Astrocyte (in vitro differentiated cells and primary cell): ENCODE measurements at places on chromosomes 4 and X. TPM values are rescaled to one million over a fixed set of nuclear protein-coding genes. Genes with fewer than 3 reads are reported as not detected.

Gene EREG
- 0.14 and 0.30 TPM in 2 replicates for total RNA-seq

Gene TIGD4
- total RNA-seq = 0.23 and 0.31 TPM in 2 replicates

DNA sequence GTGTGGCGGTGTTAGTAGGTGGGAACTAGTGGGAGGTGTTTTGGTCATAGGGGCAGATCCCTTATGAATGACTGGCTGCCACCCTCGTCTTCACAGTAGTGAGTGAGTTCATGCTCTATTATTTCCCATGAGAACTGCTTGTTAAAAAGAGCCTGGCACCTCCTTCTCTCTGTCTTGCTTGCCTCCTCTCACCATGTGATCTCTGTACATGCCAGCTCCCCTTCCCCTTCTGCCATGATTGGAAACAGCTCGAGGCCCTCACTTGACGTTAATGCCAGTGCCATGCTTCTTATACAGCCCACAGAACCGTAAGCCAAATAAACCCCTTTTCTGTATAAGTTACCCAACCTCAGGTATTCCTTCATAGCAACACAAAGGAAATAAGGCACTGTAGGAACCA is 21.7 kb downstream of the PNMA6F start:
- no peak for DNase-seq
- H3K4me1 ChIP-seq = no peaks in the 10 kb centered on the region
- no peak overlapping the region for H3K27ac ChIP-seq
- no peaks in the 10 kb centered on the region for H3K36me3 ChIP-seq

Gene NOX1
- not detected in 2 replicates for total RNA-seq

Gene FRAS1
- total RNA-seq = 20.5 and 24.6 TPM in 2 replicates

DNA sequence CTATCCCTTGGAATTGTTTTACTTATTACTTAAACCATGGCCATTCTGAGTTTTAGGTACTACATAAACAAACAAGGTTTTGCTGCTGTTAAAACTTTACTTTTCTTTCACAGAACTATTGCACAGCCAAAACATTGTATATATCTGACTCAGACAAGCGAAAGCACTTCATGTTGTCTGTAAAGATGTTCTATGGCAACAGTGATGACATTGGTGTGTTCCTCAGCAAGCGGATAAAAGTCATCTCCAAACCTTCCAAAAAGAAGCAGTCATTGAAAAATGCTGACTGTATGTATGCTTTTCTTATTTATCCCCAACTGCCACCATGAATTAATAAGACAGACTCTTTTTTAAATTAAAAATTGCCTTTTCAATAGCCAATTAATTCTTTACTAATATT is 69.8 kb downstream of the CCKAR start:
- no peaks in the 10 kb centered on the region for H3K27me3 ChIP-seq
- H3K4me1 ChIP-seq = peaks cover 8% of the 10 kb centered on the region
- peak overlapping the region; percentile 35 for H3K27ac ChIP-seq
- H3K36me3 ChIP-seq = peaks cover 14% of the 10 kb centered on the region

GRCh38 chr4:123198706-123199105 is 197.9 kb upstream of the SPRY1 start:
- no peaks in the 10 kb centered on the region for H3K4me1 ChIP-seq
- no peaks in the 10 kb centered on the region for H3K27me3 ChIP-seq
- H3K36me3 ChIP-seq = no peaks in the 10 kb centered on the region
- H3K27ac ChIP-seq = no peak overlapping the region

GRCh38 chr4:7419961-7420660 is 14.6 kb downstream of the PSAPL1 start:
- no peaks in the 10 kb centered on the region for H3K27me3 ChIP-seq
- H3K4me1 ChIP-seq = no peaks in the 10 kb centered on the region
- H3K27ac ChIP-seq = no peak overlapping the region
- H3K4me3 ChIP-seq = no peak overlapping the region
- no peaks in the 10 kb centered on the region for H3K36me3 ChIP-seq

Gene SLC4A4
- 3.0 and 3.7 TPM in 2 replicates for total RNA-seq

GRCh38 chrX:46575991-46576392 is 2.4 kb downstream of the CHST7 start:
- no peaks in the 10 kb centered on the region for H3K27me3 ChIP-seq
- peak overlapping the region; percentile 62 for H3K4me3 ChIP-seq
- DNase-seq = no peak
- no peaks in the 10 kb centered on the region for H3K36me3 ChIP-seq

Gene GIMD1
- not detected in 2 replicates for total RNA-seq

Gene MOB1B
- 36.0 and 40.6 TPM in 2 replicates for total RNA-seq

- no peaks in the 10 kb centered on the region for H3K36me3 ChIP-seq
- peaks cover 14% of the 10 kb centered on the region for H3K4me1 ChIP-seq
- H3K27ac ChIP-seq = no peak overlapping the region
- DNase-seq = no peak
Observed at GRCh38 chr4:126935801-126936200, 697.0 kb upstream of the INTU start.

- no peak overlapping the region for H3K27ac ChIP-seq
- no peaks in the 10 kb centered on the region for H3K27me3 ChIP-seq
- H3K4me1 ChIP-seq = no peaks in the 10 kb centered on the region
- peaks cover 7% of the 10 kb centered on the region for H3K36me3 ChIP-seq
- no peak overlapping the region for H3K4me3 ChIP-seq
Observed at GRCh38 chr4:127642169-127642568, 9.4 kb downstream of the INTU start.

GRCh38 chr4:129883996-129884395 is 788.0 kb downstream of the C4orf33 start:
- no peaks in the 10 kb centered on the region for H3K27me3 ChIP-seq
- no peaks in the 10 kb centered on the region for H3K36me3 ChIP-seq
- H3K4me1 ChIP-seq = no peaks in the 10 kb centered on the region
- no peak overlapping the region for H3K4me3 ChIP-seq

Gene STPG2
- 0.14 TPM in 1 of 2 replicates, not detected in the other for total RNA-seq

DNA sequence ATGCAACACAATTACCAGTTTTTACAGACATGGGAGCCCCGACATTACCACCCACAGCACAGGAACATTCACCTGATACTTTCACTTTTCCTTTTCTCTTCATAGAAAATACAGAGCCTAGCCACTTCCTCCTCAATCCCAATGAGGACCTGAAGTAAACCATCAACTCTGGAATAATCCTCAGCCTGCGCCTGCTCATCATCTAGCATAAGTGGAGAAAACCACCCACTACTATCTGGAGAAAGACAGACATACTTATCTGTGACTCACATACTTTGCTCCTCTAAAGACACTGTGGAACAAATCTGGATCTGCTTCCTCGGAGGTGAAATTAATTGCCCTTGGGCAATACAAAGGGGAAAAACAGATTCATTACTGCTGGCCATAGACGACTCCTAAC is 47.8 kb downstream of the ZCCHC13 start:
- peak; percentile 37 for DNase-seq
- H3K4me3 ChIP-seq = no peak overlapping the region
- H3K4me1 ChIP-seq = no peaks in the 10 kb centered on the region
- no peaks in the 10 kb centered on the region for H3K27me3 ChIP-seq
- no peak overlapping the region for H3K27ac ChIP-seq
- no peaks in the 10 kb centered on the region for H3K36me3 ChIP-seq

- H3K4me1 ChIP-seq = peaks cover 8% of the 10 kb centered on the region
- no peaks in the 10 kb centered on the region for H3K36me3 ChIP-seq
- DNase-seq = no peak
- H3K4me3 ChIP-seq = no peak overlapping the region
- no peak overlapping the region for H3K27ac ChIP-seq
Observed at GRCh38 chr4:73839071-73839470, 2.6 kb downstream of the CXCL6 start.

GRCh38 chr4:72323227-72323626 is 245.8 kb downstream of the ADAMTS3 start:
- no peak overlapping the region for H3K27ac ChIP-seq
- DNase-seq = peak; percentile 22
- H3K36me3 ChIP-seq = no peaks in the 10 kb centered on the region
- H3K27me3 ChIP-seq = no peaks in the 10 kb centered on the region
- no peak overlapping the region for H3K4me3 ChIP-seq
- peaks cover 15% of the 10 kb centered on the region for H3K4me1 ChIP-seq

DNA sequence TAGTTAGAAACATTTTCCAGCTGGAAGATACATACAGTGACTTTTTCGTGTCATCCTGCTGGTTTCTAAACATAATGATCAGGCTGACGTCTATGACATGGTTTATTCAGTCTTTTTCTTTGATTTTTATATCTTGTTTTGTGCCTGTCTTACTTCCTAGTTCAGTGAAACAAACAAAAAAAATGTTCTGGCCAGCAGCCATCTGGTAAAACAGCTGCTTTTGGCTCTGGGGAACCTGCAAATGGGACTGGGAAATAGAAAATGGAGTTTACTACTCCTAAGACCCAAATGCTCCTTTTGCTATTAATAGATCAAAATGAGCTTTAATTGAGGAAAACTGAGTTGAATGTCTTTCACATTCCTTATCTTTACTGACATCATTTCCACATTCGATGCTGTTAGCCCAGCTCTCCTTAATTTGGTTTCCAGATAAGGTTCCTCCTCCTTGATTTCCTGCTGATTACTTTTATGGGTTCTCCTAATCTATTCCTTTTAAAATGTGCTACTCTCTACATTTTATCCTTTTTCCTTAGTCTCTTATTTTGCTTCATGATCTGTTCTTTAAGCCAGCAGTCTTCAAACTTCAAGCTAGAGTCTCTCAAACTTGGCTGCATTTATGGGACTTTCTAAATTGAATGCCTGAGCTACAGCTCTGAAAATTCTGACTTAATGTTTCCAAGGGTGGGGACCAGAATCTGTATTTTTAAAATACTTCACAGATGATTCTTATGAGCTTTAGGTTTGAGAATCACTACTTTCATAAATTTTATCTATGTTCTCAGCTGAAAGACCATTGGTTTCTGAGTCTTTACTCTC is 499.5 kb downstream of the ANKRD50 start:
- no peak for DNase-seq
- no peak overlapping the region for H3K4me3 ChIP-seq
- H3K27me3 ChIP-seq = no peaks in the 10 kb centered on the region
- H3K27ac ChIP-seq = no peak overlapping the region

Gene NEUROG2
- not detected in 2 replicates for total RNA-seq

- H3K4me1 ChIP-seq = no peaks in the 10 kb centered on the region
- no peak overlapping the region for H3K27ac ChIP-seq
- H3K27me3 ChIP-seq = no peaks in the 10 kb centered on the region
- H3K4me3 ChIP-seq = no peak overlapping the region
- H3K36me3 ChIP-seq = no peaks in the 10 kb centered on the region
- no peak for DNase-seq
Observed at GRCh38 chr4:20480165-20480947, 219.9 kb upstream of the PACRGL start.

Gene CITED1
- total RNA-seq = 0.75 TPM in 1 of 2 replicates, not detected in the other

Gene AADAT
- 10.3 and 10.5 TPM in 2 replicates for total RNA-seq

Gene VCX2
- total RNA-seq = not detected in 2 replicates

Gene TLR6
- 3.1 and 3.8 TPM in 2 replicates for total RNA-seq

Gene MXRA5
- total RNA-seq = 23.3 and 60.6 TPM in 2 replicates

DNA sequence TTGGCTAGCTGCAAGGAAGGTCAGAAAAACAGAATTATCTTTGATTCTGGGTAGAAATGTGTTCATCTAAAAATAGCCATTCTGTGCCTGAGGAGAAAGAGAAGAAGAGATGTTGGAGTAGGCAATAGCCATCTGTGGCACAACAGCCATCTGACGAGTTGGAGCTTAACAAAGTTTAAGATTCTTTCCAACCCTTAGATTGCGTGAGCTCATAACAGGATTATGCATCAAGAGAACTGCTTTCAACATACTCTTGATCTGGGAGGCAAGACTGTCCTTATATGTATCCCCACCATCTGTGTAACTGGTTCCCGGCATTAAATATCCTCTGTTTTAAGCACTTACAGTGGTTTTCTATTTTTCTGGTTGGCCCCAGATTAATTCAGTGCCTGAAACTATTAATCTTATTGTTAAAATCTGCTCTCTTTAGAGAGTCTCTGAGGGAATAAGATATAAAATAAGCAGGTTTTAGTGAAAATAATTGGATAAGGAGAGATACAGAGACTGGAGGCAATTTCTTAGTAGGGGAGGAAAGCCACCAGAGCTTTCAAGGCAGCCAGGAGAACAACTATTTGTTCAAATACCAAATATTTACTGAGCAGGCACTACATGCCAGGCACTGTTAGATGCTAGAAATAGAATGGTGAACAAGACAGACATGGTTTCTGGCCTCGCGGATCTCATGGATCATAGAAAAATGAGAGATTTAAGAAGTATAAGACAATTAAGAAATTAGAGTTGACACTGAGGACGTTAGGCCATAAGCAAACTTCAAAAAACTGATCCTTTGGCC is 398.0 kb downstream of the SMARCA1 start:
- no peaks in the 10 kb centered on the region for H3K4me1 ChIP-seq
- no peak for DNase-seq
- no peaks in the 10 kb centered on the region for H3K27me3 ChIP-seq
- no peak overlapping the region for H3K4me3 ChIP-seq

Gene CCDC110
- total RNA-seq = 0.39 and 1.2 TPM in 2 replicates

- no peaks in the 10 kb centered on the region for H3K27me3 ChIP-seq
- peak overlapping the region; percentile 86 for H3K27ac ChIP-seq
- peak; percentile 85 for DNase-seq
- H3K4me1 ChIP-seq = peaks cover 20% of the 10 kb centered on the region
- no peak overlapping the region for H3K4me3 ChIP-seq
Observed at GRCh38 chrX:22389556-22390179, 117.0 kb downstream of the CBLL2 start.

- no peak overlapping the region for H3K4me3 ChIP-seq
- H3K27ac ChIP-seq = no peak overlapping the region
- DNase-seq = no peak
- no peaks in the 10 kb centered on the region for H3K4me1 ChIP-seq
- H3K36me3 ChIP-seq = no peaks in the 10 kb centered on the region
Observed at GRCh38 chr4:161585011-161585410, 578.8 kb downstream of the FSTL5 start.

- DNase-seq = no peak
- H3K27me3 ChIP-seq = no peaks in the 10 kb centered on the region
- no peak overlapping the region for H3K4me3 ChIP-seq
- H3K4me1 ChIP-seq = no peaks in the 10 kb centered on the region
Observed at GRCh38 chrX:15874672-15875071, 20.1 kb upstream of the AP1S2 start.

DNA sequence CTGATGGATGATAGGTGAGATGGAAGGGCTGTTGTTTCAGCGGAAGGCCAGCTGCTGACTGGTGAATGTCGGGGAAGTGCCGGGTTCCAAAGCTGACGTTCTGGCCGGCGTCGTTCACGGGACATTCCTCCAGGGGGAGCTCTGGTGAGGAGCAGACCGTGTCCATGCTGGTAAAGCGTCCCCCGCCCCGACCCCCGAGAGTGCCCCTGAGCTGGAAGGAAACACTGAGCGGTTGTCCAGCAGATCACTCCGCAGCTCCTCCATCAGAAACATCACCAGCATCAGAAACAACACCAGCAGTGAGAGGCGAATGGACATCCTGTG is 18.6 kb upstream of the ADRA2C start:
- H3K36me3 ChIP-seq = no peaks in the 10 kb centered on the region
- no peak overlapping the region for H3K4me3 ChIP-seq
- H3K27me3 ChIP-seq = peaks cover 22% of the 10 kb centered on the region
- no peak overlapping the region for H3K27ac ChIP-seq
- no peaks in the 10 kb centered on the region for H3K4me1 ChIP-seq
- DNase-seq = no peak

DNA sequence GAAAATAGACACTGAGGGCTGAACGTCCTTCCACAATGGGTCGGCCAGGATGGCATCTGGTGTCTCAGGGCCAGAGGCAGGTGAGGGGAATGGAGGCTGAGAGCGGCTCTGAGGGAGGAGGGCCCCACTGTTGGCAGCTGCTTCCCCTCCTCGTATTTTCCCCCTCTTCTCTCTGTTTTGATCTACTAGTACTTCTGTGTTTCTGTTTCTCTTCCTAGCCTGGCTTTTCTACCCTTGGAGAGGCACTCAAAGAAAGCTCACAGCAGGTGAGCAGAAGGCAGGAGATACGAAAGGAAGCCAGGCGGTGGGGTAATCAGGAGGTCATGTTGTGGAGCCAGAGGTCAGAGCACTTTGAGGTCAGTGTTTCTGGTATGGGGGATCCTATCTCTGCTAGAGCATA is 151.8 kb upstream of the GATB start:
- no peak overlapping the region for H3K4me3 ChIP-seq
- H3K4me1 ChIP-seq = no peaks in the 10 kb centered on the region
- no peaks in the 10 kb centered on the region for H3K36me3 ChIP-seq
- peaks cover 4% of the 10 kb centered on the region for H3K27me3 ChIP-seq
- H3K27ac ChIP-seq = no peak overlapping the region
- DNase-seq = no peak
